ENCODE measurements at places on chromosomes 5 and 9.

GRCh38 chr5:173664154-173664526, 47.7 kb upstream of the BOD1 start:
- DNase-seq: peak; percentile 69

- peak; percentile 50 for DNase-seq
Measured at GRCh38 chr5:96687812-96688453, 25.8 kb downstream of the CAST start.

GRCh38 chr9:14438232-14439021, 124.5 kb upstream of the NFIB start:
- DNase-seq: no peak

- peak; percentile 56 for DNase-seq
Measured at GRCh38 chr9:16870596-16871335, at the start of gene BNC2. BNC2 (minus strand) TSS chr9:16870670; CDS start chr9:16870648, 22 bp downstream.

DNA sequence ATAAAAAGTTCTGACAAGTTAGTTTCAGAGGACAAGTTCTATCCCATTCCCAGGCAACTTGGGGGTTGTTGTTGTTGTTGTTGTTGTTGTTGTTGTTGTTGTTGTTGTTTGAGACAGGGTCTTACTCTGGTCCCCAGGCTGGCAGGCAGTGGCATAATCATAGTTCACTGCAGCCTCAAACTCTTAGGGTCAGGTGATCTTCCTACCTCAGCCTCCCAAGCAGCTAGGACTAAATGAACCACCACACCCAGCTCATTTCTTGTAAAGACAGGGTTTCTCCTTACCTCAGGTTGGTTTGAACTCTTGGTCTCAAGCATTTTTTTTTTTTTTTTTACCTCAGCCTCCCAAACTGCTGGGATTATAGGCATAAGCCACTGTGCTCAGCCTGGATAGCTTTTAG, 15.3 kb downstream of the PPP1R2B start:
- no peak for DNase-seq

DNA sequence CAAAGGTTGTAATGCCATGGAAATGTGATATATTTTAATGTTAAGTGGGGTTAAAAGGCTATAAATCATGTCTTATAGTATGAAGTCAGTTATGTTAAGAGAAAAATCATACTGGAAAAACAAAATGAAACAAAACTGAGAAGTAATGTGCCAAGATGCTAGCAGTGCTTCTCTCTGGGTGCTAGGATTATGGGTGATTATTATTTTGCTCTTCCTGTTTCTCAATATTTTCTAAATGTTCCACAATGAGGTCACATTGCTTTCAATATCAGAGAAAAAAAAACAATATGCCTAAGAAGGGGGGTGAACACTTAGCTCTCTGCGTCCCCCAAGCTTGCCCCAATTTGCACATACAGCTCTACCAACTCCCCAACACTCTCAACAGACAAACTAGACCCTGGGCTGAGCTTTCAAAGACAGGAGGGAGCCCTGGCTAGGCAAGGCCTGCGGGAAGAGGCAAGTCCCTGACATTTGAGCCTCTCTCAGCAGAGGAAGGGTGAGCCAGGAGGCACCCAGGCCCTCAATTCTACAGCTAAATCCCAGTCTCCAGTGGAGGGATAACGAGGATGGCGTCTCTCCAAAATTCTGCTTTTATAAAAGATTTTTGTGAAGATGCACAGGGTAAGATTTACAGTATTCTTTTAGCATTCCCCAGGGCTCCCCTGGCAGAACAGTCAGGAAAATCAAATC, 24.4 kb downstream of the WHRN start:
- DNase-seq: peak; percentile 62

- DNase-seq: peak; percentile 60
Measured at GRCh38 chr9:134891053-134891452, 10.4 kb downstream of the FCN2 start.
